ENCODE measurements at places on chromosomes 5 and 9.
A peak's percentile ranks its signal among the peaks of the same experiment; 100 is the strongest.

- DNase-seq: no peak
Observed at GRCh38 chr9:6440405-6440804, 27.4 kb downstream of the UHRF2 start.

DNA sequence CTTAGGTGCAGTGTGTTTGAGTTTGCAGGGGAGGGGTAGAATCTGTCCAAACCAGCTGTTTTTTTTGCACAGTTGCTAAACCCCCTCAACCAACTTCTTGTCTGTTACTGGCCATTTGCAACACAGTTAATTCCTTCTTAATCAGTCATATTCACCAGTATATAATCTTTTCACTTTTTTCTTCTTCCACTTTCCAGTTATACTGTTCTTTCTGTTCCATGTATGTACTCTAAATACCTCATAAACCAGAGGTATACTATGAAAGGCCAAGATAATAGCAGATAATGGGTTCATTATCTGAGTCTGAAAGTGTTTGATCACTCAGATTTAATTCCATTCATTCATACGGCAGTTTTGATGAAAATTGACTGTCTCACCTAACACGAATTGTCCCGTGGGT is 11.1 kb downstream of the SMAD5 start:
- no peak for DNase-seq

- DNase-seq: no peak
Observed at GRCh38 chr9:112081918-112082729, 93.0 kb downstream of the SUSD1 start.

GRCh38 chr5:92544596-92544995 is 1036.4 kb downstream of the NR2F1-AS1 start:
- no peak for DNase-seq

GRCh38 chr5:127757576-127757975 is 54.4 kb downstream of the CCDC192 start:
- DNase-seq: no peak

- no peak for DNase-seq
Observed at GRCh38 chr5:179297486-179298180, 47.6 kb downstream of the ADAMTS2 start.

- no peak for DNase-seq
Observed at GRCh38 chr9:34651876-34652601, at the start of gene IL11RA. TSS of gene IL11RA (plus strand) at chr9:34652185. CDS start at chr9:34655218, 3,033 bp downstream.

- no peak for DNase-seq
Observed at GRCh38 chr5:6453937-6454560, 5.4 kb downstream of the UBE2QL1 start.

DNA sequence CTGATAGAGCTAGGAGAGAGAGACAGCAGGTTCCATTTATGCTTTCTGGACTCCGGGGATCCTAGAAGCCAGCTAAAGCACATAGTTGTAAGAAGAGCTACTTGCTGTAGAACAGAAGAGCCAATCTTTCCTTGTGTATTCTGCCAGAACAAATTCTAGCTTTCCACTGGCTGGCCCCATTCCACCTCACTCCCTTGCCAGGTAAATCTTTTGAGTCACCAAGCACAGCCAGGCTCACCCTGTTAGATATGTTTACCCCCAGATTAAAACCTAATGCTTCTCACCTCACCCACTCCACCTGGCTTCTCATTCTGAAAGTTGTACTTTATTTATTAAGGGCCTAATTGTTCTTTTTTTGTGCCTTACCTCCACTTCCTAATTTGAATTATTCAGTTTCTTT is 48.9 kb upstream of the CHD1 start:
- DNase-seq: no peak

DNA sequence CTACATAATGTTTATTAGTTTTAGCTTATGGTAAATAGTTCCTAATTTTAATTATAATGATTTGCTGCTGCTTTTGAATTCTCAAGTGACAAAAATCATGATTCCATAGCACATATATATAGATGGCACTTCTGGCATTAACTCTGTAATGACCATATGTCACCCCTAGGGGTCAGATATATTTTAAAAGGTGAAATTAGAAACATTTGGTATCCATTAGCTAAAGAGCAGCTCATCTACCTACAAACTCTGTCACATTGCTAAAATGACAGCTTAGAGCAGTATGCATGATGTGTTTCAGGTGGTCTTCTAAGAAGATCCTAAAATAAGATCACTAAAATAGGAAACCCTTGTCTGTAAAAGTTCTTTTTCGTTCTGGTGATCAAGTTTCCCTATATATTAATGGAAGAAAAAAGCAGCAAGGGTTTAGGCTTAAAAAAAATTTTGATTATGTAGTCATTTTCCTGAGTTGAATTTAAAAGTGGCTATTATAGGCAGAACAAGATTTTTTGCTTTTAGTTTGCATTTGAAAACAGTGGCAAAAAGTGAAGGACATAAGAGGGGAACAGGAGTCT is 157.7 kb upstream of the POU5F2 start:
- DNase-seq: no peak

- no peak for DNase-seq
Observed at GRCh38 chr5:143987751-143988560, 176.0 kb downstream of the HMHB1 start.

DNA sequence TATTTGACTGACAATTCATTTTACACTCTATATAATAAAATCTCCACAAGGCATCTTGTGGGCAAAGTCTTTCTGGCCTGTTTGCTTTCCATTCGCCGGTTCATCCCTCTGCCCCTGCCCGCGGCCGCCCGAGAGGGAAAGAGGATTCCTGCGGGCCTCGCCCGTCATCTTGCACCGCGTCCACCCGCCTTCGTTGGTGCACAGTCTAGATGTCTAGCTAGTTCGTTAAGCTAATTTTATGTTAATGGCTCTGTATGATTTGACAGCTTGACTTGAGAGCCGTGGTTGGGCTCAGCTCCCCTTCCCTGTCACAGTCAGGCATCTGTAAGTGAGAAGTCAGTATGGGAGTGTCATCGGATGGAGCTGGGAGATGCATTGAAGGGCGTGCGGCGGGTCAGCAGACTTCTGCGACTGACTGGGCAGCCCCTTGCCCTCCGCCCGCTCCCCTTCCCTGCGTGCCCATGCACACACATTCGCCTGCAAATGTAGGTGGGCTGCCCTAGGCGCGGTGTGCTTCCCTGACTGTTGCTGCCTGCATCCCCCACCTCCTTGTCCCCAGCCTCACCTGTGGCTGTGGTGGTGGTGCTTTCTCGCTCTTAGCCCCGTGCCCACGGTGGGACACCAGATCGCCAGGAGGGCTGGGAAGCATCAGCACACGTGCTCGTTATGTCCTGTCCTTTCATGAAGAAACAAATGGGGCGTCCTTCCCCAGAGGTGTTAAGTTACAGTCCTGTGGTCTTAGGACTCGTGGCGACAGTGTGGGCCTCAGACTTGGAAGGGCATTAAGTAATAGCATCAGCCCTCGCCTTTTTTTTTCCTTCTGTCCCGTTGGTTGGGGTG is 25.9 kb upstream of the PRDM12 start:
- no peak for DNase-seq

DNA sequence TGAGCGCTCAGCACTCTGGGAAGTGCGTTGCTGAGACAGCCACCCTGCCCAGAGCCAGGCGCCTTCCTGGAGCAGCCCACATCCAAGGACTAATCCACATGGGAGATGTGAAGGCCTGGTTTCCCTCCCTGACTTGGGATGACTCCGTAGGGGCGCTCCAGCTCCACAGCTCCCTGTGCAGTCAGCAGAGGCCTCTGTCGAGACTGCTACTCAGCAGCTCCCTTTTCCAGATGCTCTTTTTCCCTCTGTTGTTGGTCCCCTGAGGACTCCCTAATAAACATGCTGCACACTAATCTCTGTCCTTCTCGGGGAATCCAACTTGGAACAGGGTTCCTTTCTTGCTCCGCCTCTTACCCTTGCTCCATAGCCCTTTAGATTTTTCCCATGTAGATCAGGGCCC is 237.3 kb downstream of the ZSWIM6 start:
- no peak for DNase-seq

- DNase-seq: no peak
Observed at GRCh38 chr9:33791117-33791516, 4.2 kb upstream of the PRSS3 start.

- DNase-seq: no peak
Observed at GRCh38 chr5:77797136-77797535, 21.0 kb upstream of the TBCA start.

DNA sequence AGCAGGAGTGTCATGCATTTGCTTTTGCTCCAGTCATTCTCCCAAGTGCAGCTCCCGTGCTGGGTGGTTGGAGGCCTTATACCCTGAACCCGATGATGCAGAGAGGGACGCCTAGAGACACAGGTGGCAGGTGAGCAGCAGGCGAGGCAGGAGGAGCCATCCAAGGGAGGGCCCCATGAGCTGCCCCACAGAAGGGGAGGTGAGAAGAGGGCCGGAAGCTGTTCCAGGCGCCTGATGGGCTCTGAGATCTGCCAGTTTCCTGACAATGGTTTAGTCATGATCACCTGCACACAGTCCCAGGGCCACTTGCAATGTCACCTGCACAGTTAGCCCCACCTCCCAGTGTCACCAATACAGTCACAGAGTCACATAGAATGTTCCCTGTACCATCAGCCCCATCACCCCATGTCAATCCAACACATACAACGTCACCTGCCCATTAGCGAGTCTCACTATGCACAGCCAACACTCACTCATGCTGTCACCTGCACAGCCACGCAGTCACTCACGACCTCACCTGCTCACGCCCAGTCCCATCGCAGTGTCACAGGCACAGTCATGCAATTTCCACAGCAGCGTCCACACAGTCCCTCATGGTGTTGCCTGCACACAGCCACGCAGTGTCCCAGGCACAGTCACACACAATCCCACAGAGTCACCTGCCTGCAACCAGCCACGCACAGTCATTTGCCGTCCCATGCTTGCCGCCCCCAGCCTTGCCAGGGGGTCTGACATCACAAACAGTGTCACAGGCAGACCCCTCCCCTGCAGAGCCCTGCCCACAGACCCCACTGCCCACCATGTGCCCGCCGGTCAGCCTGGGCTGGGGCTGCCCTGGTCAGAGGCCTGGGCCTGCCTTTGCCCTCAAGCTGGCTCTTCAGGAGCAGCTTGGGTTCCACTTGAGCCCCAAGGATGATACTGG is 113.4 kb downstream of the LHX2 start:
- DNase-seq: no peak

GRCh38 chr5:164324239-164324638 is 818.8 kb downstream of the MAT2B start:
- no peak for DNase-seq

- no peak for DNase-seq
Observed at GRCh38 chr5:86884608-86885007, 266.9 kb downstream of the COX7C start.

- no peak for DNase-seq
Observed at GRCh38 chr5:33059081-33059480, 348.0 kb downstream of the NPR3 start.

GRCh38 chr5:173765661-173766060 is 122.5 kb upstream of the CPEB4 start:
- DNase-seq: no peak

- no peak for DNase-seq
Observed at GRCh38 chr5:54832858-54833257, 152.5 kb downstream of the ESM1 start.

GRCh38 chr9:98707166-98708102 is 1.3 kb downstream of the GABBR2 start:
- DNase-seq: peak; percentile 76

DNA sequence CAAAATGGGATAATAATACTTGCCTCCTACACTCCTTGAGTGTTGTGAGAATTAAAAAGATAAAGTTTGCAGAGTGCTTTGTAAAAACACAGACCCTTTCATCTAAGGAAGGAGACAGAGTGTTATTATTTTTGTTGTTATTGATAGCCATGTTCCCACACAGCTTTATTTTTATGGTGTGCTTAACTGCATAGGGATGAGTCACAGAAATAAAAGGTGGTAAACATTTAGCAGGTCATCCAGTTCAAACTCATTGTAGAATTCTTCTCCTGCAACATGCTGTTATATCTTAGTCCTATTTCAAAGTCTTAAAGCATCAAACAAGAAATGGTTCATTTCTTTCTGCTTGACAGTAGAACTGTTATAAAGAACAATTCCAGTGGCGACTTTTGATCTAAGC is 367.5 kb upstream of the ACTBL2 start:
- no peak for DNase-seq

GRCh38 chr5:93622240-93622885 is 39.3 kb downstream of the NR2F1 start:
- DNase-seq: peak; percentile 33

DNA sequence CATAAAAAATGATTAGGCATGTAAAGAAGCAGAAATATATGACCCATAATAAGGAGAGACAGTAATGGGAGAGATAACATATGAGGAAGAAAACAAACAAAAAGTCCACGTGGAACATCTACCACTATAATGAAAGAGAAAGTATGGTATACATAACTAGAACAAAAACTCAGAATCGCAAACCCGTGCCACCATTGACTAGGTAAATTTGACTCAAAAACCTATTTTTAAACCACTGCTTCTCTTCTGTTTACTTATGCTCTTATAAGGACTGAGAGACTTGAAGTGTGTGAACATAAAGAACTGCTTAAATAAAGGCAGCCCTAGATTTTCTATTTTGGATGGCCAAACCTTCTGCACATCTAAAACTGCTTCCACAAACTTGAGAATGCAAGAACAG is 330.7 kb downstream of the CAAP1 start:
- no peak for DNase-seq

GRCh38 chr9:112640311-112640710 is 77.6 kb downstream of the INIP start:
- no peak for DNase-seq

DNA sequence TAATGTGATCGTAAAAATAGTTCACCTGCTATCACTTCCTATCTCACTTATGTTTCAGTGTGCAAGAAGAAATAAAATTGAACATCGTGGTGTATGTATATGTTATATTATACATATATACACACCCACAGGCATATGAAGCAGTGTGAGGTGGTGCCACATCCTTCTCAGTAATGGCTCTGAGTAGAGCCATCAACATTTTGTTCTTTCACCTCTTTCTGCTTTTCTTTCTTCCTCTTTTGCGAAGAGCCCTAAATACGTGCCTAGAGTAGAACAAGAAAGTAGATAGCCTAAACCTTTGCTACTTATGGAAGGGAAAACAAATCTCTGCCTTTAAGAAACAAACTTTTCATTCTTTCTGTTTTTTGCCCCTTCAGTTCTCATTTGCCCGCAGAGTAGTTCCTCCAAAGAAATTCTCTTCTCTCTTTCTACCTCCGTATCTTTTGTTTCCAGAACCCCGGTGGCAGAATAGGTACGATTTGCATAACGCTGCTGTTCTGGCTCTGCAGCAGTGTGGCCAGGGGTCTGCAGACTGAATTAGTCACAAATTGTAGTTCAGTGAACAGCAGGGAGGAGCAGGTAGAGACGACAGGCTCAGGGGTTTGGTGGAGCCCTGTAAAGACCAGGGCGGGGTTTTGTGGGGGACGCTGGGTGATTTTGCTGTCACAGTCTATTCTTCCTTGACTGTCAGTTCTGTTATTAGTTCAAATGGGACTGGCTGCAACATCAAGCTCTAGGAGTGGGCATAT is 40.5 kb upstream of the PJA2 start:
- no peak for DNase-seq

DNA sequence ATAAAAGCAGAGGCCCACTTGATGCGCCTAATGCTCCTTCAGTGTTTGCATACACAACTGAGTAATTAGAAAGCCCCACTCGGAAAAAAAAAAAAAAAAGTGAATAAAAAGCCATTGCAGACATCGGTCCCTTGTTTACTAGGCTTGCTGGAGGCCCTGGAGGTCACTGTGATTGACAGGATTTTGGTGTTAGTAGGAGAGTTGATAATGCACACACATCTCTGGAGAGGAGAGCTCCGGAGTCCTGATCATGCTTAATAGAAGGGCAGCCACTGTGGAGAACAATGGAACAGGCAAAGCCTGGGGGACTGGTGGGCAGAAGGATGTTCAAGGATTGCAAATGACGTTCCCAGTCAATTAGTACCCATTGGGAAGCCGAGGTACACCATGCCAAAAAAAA is 152.5 kb downstream of the EFNA5 start:
- no peak for DNase-seq

GRCh38 chr5:16000056-16000455 is 179.5 kb downstream of the MARCHF11 start:
- no peak for DNase-seq
